ENCODE measurements at places on chromosomes 6 and 20.

DNA sequence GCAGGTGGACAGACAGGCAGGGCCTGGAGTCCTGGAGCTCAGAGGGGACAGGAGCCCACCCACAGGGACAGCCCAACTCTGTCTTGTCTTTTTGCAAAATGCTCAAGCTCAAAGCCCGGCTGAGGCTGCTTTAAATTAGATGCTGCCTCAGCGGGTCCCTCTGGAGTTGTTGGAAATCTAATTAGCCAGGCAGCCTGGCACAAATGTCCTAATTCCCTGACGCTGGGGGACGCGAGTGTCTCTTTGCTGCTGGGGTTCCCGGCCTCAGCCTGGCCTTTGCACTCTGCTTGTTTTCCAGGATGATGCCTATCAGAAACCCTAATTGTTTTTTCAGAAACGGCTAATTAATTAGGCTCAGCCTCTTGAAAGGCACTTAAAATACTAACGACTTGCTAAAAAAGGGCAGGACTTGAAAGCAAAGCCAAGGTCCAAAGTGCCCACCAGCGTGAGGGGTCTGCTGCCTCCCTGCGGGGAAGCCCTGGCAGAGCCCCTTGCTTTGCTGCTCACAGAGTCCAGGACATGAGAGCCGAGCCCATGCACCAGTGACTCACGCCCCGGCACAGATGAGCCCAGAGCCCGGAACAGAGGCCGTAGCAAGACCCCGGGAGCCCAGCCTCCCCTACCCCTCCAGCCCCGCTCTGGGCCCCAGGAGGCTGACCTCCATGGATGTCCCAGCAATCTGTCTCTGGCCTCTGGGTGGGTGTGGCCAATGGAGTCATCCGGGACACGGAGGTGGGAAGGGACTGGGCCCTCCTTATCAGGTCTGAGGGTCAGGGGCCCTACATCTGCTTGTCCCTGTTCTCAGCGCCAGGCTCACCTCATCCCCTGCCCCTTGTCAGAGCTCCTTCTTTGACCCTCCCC, 46.0 kb upstream of the BHLHE23 start:
- no peak for DNase-seq

DNA sequence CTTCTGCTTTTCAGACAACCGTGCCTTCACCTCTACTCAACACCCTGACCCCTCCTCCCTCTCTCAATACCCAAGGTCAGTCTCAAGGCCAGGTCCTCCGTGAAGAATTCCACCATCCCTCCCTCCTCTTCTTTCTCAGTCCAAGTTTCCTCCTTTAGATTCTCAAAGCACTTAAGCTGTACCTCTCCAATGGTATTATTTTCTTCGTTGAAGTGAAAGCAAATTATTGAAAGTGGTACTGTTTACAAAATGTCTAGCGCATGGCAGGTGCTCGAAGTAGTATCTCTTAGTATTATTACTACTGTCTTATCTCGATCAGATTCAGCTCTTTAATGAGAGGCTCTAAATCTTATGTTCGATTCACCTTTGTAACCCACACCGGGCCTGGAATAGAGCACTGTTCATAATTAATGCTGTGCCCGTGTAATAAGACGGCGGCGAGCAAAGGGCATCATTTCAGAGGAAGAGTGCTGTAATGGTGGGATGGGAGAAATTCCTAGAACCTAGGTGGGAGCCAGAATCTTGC, 593 bp upstream of the RALGAPB start:
- DNase-seq = no peak

DNA sequence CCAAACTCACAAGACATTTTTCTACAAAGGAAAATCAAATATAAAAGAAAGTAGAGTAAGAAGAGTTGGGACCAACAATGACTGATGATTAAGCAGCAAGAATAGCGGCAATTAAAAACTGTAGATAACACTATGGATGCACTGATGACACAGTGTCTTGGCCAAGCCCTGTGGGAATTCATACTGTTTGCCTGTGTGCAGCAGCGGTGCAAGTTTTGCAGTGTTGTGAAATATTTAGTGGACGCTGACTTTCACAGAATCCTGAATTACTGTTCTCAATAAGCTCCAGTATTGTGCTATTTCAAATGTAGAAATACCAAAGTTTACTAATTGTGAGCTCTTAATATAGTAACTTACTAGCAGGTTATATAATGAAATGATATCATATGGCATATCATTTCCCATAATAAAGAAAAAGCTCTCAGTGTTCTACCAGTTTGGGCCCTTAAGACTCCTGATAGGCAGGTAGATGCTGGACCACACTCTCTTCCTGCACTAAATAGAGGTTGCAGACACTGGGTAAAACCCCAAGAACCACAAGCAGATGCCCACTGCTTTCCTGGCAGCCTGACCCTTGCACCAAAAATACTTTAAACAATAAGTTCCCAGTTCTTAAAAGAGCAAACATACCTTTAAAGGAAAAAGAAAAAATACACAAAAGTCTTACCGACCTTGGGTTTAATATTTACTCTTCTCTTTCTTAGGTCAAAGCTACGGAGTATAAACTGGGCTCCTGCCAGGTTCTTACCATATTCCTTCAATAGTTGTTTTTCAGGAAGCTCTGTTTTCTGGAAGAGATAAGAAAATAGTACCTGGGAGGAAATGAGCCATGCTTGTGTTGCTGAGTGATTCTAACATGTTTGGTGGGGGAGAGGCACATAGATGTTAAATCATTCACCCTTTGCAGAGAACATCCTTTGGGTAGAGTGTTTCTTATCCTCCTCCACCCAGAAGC, 41.6 kb downstream of the ANKEF1 start:
- DNase-seq = no peak

GRCh38 chr20:42688576-42688975, 501.1 kb downstream of the PTPRT start:
- DNase-seq = no peak

- peak; percentile 41 for DNase-seq
Measured at GRCh38 chr20:21096321-21097043, 9.7 kb downstream of the LINC00237 start.

DNA sequence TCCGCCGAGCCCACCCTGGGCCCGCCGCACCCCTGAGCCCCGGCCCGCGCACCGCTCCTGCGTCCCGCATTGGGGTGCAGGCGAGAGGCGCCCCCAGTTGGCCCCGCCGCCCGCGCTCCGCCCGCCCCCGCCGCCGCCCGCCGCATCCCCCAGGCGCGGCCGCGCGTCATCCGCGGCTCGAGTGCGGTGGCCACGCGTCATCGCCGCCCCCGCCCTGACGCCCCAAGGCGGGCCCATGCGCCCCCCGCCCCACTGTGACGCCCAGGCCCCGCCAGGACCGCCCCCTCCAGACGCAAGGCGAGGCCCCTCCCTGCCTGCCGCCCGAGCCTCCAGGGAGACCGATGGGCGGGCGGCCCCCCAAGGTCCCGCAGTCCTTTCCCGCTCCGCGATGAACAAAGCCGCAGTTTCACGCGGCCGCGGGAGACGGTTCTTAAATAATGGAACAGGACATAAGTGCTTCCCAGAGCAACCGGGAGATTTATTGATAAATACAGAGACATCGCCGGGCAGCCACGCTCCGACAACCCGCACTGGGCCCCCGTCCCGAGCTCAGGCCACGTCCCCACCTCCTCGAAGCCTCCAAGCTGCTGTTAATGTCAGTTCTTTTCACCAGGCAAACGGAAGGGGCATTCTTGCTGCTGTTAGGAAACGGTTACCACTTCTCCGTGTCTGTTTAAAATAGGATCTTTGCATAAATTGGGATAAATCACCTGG, at the start of gene ANKRD60:
Gene ANKRD60, minus strand, starts transcription at position 170 of the 714 bp plus-strand sequence. Its CDS starts 0 bp downstream, at position 170.
- peak; percentile 61 for DNase-seq

- DNase-seq = peak; percentile 64
Measured at GRCh38 chr6:39189915-39190544, 39.2 kb downstream of the KCNK5 start.

GRCh38 chr20:25510202-25510601, 75.1 kb downstream of the NINL start:
- no peak for DNase-seq

- DNase-seq = no peak
Measured at GRCh38 chr6:157747370-157747769, 75.7 kb upstream of the SNX9 start.

DNA sequence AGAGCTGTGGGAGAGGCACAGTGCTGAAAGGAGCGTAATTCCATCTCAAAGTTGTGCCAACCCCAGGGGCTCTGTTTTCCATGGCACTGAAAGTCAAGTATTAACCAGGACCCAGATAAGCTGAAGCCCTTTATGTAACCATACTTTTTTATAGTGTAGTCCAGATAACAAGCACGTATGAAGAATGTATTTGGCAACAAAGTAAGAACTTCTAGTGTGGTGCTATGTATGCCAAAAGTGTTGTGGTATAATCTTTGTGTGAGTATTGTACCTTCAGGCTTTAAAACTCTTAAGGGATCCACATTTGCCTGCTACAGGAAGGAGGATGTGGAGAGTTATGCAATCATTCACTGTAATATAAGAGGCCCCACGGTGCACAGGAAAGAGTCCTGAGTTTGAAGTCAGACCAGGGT, 129.4 kb downstream of the IBTK start:
- DNase-seq = no peak

DNA sequence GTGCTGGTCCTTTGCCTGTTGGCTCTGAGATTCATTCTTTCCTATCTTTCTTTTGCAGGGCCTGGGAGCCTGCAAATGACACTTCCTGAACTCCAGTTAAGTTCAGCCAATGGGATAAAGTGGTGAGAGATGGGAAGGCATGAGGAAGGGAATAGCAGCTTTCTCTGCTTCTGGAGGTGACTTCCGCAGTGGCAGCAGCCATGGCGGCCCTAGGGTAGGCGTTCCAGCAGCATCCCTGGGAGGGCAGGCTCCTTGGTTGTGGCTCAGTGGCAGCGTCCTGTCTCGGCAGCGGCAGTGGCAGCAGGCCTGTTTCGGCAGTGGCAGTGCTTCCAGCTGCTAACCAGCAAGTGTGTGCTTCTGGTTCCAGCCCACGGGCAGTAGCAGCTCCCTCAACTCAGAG, 7.3 kb upstream of the MDFI start:
- DNase-seq = no peak

DNA sequence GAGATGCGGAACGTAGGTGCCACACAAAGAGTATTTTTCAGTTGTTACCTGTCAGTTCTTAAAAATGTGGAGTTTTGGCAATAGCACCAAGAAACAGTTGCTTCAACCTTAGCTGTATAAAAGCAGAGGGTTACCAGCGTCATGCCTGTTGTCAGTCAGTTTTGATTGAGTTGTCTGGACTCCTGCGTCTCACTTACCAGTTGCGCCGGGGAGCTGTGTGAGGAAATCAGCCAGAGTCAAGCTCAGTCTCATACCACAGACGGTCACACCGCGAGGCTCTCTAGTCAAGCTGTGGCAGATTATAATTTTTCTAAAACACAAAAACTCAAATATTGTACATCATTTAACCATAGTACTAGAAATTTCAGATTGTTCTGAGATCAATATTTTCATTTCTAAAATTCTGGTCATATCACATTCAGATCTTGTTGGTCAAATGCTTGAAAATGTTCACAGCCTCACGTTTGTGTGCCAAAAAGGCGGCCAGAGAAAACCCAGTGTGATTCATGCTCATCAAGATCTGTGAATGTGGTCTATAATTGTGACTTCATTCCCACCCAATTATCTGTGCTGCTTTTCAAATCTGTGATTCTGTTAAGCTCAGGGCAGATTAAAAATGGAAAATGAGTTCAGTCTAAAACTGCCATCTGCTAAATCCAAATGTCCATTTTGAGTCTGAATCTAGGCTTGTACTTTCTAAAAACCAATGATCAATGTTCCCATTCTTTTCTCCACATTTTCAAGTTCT, 37.5 kb downstream of the SASH1 start:
- DNase-seq = peak; percentile 50

DNA sequence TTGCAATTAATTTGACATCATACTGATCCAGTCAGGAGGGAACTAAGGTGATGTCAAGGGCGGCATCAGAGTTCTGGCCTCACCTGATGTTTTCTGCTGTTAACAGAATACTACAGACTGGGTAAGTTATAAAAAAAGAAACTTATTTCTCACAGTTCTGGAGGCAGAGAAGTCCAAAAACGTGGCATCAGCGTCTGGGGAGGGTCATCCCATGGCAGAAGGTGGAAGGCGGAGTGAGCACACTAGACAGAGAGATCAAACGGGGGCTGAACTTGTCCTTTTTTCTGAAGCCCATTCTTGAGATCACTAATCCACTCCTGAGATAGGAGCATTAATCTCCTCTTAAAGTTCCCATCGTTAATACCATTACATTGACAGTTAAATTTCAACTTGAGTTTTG, 3.3 kb upstream of the MTCH1 start:
- no peak for DNase-seq

DNA sequence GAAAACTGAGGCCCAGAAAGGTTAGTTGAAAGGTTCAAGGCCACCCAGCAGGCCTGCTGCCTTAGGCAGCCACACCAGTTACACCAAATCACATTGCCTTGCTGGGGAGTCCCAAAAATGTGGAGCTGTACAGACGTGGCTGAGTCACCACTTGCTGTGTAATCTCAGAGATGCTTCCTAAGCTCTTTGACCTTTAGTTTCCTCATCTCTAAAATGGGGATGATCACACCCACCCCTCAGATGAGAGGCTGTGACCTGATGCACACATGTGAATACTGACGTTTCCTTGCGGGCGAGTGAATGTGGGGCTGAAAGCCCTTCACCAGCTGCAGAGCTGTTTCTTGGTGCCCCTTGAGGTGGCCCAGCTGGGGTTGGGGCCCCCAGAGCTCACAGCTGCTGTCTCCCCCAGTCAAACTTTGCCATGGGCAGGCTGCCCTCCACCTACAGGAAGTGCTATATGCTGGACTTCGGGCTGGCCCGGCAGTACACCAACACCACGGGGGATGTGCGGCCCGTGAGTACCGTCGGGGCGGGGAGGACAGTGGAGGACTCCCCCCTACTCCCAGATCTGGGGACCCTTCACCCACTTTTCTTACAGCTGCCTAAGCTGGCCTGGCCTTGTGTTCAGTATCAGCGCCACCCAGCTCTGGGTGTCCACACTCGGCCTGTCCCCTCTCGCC, 11.0 kb downstream of the TTBK1 start:
- peak; percentile 57 for DNase-seq

DNA sequence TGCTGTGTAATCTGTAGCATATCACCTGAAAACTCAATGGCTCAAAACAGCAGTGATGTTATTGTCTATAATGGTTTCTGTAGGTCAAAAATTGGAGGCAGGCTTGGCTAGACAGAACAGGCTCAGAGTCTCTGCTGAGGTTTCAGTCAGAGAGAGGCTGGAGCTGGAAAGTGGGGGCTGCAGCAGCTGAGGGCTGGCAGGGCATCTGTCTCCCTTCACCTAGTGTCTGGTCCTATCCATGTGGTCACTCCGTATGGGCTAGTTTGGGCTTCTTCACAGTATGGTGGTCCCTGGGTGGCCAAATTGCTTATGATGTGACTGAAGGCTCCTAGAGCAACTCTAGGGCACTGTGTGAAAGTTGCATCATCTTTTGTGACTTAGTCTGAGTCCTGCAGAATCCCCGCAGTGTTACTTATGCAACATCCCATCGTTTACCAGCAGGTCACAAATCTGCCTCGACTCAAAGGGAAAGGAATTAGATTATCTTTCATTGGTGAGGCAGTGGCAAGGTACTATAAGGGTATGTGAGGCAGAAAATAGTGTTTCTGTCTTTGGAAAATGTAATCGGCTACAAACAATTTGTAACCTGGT, 497.0 kb downstream of the EPHA7 start:
- no peak for DNase-seq

- DNase-seq = no peak
Measured at GRCh38 chr20:59007665-59008511, 834 bp upstream of the CTSZ start.

- DNase-seq = peak; percentile 39
Measured at GRCh38 chr6:147099974-147100373, 104.2 kb upstream of the STXBP5 start.
